ENCODE measurements at places on chromosomes 4 and X.

DNA sequence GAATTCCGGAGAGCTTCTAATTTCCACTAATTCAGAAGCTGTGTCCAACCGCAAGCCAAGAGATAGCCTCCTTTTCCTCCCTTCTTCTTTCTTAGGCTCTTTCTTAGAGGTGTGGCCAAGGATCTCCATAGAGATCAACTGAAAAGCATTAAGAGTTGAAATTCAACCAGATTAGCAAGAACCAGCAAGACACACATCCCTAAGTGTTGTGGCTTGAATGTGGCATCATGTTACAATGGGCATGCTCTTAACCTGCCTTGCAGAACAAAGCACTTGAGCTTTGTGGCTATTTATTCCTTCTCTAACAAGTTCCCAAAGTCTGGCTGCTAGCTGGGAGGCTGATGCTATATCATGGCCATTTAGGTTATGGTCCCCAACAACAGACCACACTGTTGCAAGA, 10.4 kb downstream of the ANOS1 start:
- DNase-seq, result no peak

- DNase-seq, result no peak
These were observed 515.7 kb downstream of the SMARCA1 start for GRCh38 chrX:129007631-129008030.

GRCh38 chrX:19602866-19603622, 87.7 kb upstream of the MAP3K15 start:
- DNase-seq, result no peak

- DNase-seq, result no peak
These were observed 66.3 kb downstream of the DHRSX start for GRCh38 chrX:2434270-2435163.

DNA sequence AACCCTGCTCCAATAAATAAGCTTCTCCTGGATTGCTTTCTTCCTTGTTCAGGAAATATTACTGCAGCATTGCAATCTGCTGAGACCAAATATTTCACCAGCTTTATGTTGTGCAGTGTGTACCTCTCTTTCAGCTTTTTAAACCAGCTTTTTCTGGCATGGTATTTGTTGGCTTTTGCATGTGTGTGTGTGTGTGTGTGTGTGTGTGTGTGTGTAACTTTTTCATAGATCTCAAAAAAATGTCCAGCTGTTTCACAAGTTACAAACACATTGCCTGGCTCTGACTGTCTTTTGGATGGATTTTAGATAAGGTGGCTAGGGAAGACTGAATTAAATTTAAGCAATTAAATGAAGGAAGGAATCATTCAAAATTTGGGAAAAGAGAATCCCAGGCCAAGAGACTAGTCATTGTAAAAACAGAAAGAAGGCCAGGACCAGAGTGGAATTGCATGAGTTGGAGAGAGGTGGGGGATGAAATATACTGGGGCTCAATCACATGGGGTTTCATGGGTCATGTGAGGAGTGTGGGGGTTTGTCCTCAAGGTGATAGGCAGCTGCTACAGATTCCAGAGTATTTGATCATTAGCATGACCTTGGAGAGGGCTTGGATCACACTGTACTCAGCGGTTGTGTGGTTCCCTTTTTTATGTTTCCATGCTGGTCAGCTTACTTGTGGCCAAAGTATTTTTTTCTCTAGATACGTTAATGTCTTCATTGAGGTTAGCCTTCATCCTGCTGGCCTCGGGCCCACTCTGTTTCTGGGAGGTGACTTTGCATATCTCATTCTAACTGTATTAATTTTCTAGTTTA, 357.7 kb upstream of the BOD1L1 start:
- no peak for DNase-seq

DNA sequence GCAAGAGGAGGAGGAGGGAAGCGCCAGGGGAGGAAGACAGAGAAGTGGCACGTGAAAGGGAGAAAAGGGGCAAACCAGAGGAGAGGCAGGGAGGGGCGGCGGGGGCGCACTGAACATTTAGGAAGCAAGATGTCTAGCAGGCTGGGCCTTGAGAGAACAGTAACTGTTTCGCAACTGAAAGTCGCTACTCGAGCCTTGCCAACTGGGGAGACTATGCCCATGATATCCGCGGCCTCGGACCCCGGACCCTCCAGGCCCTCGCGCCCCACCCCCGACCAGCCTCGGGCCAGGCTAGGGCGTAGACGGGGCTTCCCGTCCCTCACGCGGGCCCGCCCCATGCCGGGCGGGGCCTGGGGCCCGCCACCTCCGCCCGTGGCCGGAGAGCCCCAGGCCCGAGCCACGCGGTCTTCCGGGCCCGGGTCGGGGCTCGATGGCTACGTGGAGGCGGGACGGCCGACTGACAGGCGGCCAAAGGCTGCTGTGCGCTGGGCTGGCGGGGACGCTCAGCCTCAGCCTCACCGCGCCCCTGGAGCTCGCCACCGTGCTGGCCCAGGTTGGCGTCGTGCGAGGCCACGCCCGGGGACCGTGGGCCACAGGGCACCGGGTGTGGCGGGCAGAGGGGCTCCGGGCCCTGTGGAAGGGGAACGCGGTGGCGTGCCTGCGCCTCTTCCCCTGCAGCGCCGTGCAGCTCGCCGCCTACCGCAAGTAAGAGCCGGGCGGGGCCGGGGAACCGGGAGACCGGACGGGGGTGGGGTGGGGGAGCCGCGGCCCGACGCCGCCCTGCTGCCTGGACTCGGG, at the start of gene SLC25A43:
Gene SLC25A43, plus strand, starts transcription at position 363 of the 798 bp plus-strand sequence. Its CDS starts 68 bp downstream, at position 431.
- DNase-seq, result peak; percentile 10

- no peak for DNase-seq
These were observed 202.0 kb downstream of the SLC4A4 start for GRCh38 chr4:71540749-71541269.

GRCh38 chr4:44684648-44685047, 6.4 kb downstream of the GUF1 start:
- no peak for DNase-seq

- no peak for DNase-seq
These were observed 250.6 kb downstream of the USP46 start for GRCh38 chr4:52408471-52408870.

GRCh38 chrX:134544135-134544512, 84.2 kb downstream of the HPRT1 start:
- no peak for DNase-seq

DNA sequence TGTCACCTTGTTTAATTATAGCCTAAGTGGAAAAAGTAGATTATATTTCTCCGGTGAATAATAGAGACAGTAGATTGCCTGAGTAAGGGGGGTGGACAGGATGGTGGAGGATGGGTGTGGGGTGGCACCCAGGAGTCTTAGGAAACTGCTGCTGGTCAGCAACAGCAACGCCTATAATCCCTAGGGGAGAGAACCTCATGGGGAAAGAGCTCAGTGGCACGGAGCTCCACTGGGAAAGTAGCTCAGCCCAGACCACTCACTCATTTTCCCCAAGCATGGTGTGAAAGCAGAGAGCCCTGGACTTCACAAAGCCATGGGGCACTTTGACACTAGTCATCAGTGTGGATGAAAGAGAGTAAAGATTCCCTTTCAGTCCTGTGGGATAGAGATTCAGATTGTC, 31.1 kb downstream of the METTL14 start:
- no peak for DNase-seq

GRCh38 chr4:6052679-6053078, 34.4 kb upstream of the C4orf50 start:
- DNase-seq, result no peak

GRCh38 chr4:83067058-83067639, 32.2 kb downstream of the COPS4 start:
- DNase-seq, result no peak

DNA sequence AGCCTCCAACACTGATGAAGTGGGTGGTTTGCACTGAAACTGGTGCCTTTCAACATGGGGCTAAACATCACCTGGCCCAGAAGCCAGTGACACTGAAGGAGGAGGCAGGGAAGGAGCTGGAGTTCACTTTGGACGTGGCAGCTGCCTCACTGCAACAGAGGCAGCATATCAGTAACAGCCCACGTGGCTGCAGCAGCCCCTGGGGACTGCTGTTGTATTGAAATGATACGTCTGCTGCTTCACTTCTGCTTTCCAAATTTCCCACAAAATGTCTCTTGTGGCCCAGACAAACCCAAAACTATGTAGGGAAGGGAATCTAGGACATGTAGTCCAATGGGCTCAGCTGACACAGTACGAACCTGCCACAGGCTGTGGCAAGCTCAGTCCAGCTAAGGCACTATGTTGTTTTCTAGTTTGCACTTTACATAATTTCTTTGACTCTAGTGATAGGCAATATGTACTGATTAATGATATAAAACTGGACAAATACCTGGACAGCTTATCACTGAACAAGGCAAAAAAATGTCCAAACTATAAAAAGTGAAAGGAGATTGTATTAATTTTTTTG, 84.7 kb upstream of the RAPGEF2 start:
- no peak for DNase-seq

DNA sequence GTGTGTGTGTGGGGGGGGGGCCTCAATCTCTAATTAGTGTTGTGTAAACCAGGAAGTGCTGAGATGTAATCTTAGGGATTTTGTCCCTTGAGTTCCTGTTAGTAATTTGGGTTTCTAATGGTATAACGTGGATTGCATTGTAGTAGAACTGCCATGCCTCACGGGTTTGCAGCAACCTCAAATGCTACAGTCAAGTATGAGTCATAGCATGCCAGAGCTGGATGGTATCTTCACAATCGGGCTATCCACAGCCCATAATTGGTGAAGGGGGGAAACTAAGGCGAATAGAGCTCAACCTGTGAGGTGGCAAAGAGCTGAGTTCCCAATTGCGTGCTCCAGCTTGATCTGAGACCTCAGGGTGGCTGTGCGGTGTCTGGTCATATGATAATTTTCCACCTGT, 2.2 kb upstream of the FMR1NB start:
- no peak for DNase-seq

GRCh38 chr4:185634066-185634652, 98.9 kb upstream of the PDLIM3 start:
- no peak for DNase-seq

DNA sequence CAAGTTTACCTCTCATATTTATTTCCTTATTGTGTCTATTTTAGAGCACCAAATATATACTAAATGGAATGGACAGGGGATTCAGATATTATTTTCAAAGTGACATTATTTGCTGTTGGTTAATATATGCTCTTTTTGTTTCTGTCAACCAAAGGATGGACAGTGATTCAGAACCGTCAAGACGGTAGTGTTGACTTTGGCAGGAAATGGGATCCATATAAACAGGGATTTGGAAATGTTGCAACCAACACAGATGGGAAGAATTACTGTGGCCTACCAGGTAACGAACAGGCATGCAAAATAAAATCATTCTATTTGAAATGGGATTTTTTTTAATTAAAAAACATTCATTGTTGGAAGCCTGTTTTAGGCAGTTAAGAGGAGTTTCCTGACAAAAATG, 6.2 kb downstream of the FGB start:
- DNase-seq, result no peak

DNA sequence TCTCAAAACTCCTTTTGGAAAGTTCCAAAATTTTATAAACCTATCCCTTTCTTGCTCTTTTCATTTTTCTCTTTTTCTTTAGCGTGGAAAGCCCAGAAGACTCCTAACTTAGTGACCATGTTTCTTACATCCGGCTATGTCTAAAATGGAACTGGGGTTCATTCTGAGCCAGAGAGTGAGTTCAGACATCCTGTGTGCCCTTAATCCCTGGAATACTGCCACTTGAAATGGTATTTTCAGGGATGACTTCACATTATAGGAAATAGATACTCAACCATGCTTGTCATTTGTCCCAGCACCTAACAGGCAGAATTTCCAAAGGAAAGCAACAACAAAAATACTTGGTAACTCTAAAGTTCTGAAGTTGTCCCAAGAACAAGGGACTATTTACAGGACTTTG, 379.6 kb downstream of the ARHGAP24 start:
- no peak for DNase-seq

GRCh38 chr4:81960961-81961360, 412.8 kb downstream of the HNRNPD start:
- no peak for DNase-seq

GRCh38 chrX:18353931-18354368, 538 bp downstream of the SCML2 start:
- no peak for DNase-seq

- DNase-seq, result no peak
These were observed 30.5 kb upstream of the RBPJ start for GRCh38 chr4:26290321-26290720.

DNA sequence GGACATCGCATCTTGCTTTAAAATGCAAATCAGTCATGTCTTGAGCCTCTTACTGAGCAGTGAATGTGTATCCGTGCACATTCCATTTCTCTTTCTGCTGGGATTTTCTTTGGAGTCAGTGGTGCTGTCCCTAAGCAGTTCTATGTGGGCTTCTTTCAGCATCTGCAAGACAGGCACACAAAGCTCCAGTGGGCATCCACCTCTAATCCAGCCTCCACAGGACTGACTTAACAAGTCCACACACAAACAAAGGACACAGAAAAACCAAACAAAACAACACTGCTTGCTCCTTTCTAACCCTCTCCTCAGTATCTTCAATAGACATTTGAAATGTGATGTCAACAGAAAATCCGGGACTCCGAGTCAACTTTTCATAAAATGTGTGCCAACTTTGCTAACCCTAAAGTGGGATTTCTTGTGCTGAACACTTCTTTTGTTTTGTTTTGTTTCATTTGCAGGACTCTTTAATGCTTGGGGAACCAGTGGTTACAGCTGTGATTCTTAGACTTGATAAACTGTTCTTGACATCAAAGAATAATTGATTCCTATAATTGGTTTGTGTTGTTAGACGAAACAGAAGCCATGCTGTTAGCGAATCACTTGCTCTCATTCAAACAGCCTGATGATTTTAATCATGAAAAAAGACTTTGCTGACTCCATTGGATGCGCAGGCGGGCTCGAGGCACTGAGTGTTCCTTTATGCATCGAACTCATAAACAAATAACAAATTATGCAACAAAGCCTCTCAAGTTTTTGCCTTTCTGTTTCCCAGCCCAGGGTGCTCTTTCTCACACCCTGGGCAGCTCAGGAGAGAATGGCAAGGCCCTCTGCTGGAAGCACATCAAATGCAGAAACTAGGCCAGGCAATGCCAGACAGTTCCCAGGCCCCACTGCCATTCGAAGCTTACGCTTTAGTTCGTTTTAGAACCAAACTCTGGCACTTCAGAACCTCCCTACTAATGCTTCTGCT, 20.1 kb downstream of the ETNPPL start:
- no peak for DNase-seq

GRCh38 chrX:148915474-148915873, 415.1 kb downstream of the AFF2 start:
- DNase-seq, result no peak

DNA sequence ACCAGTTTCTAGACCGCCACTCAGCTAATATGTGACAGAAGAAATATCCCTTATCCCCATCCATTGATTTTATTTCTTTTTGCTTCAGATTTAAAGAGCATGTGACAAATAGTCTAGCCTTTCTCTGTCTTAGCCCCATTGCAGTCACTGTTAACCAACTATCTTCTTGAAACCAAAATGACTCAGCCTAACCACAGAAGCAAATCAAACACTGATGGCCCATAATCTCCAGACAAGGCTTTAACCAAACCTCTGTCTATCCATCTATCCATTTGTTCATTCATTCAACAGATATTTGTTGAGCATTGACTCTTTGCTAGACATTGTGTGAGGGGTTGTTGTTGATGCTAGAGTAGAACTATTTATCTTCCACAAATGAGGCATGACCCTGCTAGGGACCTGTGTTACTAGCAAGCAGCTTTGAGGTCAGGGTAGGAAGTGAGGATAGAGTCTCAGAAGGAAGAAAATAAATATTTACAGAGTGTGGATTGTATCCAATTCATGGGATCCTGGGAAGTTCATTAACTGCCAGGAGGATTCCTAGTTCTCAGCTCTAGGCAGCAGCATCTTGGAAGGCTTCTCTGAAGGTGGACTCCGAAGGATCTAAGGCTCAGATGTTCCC, 22.5 kb downstream of the HNRNPH2 start:
- no peak for DNase-seq

Measured in stimulated activated CD4-positive, alpha-beta T cell treated with anti-CD3 and anti-CD28 coated beads, TNF-alpha, amount 100 ng/mL, for 4 hours (primary cell).